ENCODE measurements at places on chromosomes 2 and 18.

DNA sequence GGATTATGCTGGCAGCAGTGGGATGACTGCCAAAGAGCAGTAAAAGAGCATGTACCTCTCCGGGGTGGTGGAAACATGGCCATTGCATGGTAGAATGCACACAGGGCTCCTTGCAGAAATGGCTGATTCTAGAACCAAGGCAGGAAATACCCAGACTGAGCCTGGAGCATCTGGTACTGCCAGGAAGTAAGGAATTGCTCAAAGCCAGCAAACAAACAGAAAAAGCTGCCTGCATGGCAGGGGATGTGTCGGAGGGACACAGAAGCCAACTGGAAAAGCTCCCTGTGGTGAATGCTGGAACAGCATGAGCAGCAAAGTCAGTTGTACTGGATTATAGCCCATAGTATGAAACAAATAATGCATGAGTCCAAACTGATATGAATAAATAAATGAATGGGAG, 78.0 kb upstream of the NFATC1 start:
- DNase-seq: no peak

- DNase-seq: no peak
Measured at GRCh38 chr18:79136742-79137141, 67.5 kb downstream of the ATP9B start.

DNA sequence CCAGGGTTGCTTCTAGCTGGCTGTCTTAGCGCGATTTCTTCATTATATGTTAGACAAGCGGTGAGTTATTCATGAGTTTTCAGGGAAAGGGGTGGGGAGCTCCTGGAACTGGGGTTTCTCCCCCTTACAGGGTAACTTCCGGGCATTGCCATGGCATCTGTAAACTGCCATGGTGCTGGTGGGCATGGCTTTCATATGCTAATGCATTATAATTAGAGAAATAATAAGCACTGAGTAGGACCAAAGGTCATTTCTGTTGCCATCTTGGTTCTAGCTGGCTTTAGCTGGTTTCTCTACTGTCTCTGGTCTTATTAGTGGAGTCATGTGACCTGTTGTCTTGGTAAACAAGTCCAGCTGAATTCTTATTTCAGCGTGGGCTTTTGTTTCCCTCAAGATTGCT, 5.5 kb upstream of the SNTG2 start:
- DNase-seq: no peak

GRCh38 chr2:80105015-80105640, 199.4 kb downstream of the LRRTM1 start:
- no peak for DNase-seq

DNA sequence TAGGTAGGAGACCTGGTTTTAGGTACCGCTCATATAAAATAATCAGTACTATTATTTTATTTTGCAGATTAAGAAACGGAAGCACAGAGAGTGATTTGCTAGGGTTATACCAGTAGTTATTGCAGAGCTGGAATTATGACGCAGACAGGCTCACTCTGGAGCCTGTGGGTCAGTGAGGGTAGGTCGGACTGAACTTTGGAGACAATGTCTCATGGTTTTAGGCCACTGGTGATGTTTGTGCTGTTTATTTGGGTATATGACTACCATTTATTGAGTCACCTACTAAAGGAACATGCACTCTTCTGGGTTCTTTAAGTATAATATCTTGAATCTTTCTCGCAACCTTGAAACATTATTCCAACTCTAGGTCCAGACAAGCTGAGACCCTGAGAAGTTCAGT, 33.5 kb upstream of the IL1R1 start:
- no peak for DNase-seq

DNA sequence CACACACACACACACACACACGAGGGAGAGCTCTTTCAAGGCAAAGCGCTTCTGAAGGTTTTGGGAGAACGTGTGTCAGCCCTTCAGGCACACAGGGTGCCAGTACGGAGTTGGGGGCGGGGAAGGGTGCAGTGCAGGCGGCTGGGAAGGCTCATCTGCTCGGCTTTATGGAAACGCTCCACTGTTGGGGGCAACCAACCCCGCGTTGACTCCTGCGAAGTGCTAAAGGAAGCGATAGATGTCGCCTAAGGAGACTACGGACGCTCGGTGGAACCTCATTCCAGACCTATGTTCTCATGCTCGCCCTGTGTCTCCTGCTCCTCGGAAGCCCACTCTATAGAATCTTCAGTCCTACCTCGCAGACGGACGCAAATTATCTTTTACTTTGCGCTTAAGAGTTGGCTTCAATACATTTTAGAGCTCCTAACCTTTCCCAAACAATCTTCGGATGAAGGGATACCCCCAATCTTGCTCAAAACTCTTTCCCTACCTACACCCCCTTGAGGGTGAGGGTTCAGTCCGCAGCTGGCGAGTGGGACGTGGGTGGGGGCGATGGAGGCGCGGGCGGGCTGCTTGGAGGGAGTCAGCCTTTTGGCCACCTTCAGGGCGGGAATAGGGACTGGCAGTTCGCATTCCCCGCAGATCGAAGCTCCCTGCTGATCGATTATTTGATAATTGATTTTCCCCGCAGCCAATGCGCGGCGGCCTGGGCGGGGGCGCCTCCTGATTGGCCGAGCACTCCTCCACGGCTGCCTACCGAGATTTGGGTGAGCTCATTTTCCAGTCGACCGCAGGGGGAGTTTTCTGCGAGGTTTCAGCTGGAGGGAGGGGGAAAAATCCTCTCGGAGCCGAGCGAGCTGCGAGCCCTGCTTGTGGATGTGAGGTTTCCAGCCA, 1.9 kb upstream of the MEIS1 start:
- no peak for DNase-seq

DNA sequence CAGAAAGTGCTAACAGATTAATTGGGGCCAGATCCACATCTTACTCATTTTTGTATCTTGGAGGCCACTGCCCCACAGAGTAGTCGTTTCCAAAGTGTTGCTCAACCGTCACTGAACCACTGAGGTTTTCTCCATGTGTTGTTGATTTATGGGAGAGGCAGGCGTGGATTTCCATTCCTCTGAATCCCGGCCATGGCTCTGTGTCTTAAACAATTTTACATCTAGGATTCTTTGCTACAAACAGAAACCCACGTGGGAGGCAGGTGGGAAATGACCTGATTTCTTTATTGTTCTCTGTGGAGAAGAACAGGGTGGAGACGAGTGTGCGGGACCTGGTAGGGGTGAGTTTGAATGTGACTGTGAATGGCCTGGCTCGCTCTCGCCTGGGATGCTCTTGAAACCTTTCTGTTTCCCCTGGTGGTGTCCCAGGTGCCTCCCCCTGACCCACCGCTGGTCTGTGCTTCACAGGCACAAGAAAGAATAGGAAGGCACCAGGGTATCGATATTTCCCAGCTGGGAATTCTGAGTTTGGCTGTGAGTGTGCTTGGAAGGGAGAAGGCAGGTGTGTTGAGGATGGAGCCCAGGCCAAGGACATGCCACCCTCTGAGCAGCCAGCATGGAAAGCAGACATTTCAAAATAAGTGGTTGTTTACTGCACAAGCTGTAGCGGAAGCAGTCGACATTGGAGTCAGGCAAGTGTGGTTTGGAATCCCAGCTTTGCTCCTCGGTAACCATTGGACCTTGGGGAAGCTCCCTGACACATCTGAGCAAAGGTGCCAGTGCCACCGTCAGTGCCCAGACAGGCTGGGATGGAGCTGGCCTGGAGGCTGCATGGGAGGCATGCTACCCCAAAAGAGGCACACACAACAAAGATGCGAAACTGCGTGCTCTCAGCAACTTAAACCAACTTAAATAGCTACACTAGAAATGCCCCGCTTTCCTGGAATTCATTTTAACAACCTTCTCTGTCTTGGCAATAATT, 50.0 kb downstream of the LPIN1 start:
- DNase-seq: no peak

- DNase-seq: no peak
Measured at GRCh38 chr18:25181993-25182392, 170.0 kb downstream of the ZNF521 start.

DNA sequence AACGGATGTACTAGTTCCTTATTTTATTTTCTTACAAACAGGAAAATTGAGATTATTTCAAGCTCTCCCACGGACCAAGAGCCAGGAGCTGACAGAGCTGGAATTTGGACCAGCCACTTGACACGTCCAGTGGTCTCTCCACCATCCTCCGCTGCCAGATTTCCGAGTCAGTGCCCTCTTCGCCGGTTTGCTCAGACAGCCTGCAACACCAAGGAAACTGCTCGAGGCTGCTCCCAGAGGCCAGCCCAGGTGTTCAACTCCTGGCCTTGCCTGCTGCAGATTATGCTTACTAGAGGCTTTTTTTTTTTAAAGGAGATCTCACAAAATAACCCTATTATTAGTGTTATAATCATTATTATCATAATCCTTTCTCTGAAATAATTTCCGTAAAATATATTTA, 779.8 kb downstream of the RNF144A start:
- no peak for DNase-seq

- DNase-seq: no peak
Measured at GRCh38 chr2:233673896-233674295, 2.2 kb downstream of the UGT1A9 start.

GRCh38 chr2:1942146-1942545, 197.8 kb upstream of the PXDN start:
- no peak for DNase-seq

DNA sequence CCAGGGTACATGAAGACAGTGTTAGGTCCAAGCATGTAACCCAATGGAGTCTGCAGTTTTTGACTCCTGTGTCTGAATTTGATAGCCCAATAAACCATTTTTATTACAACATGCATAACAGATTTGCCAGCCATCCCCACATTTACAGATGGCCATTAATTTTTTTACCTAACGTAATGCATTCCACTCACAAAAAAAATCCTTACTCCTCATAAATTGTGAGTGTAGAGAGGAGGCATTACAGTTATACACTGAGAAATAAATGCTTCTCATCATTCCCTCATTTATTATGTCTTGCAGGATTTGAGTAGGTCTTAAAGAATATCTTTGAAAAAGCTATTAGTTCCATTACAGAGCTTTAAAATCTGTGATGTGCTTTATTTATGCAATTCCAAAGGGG, 193.8 kb downstream of the CMPK2 start:
- no peak for DNase-seq

- no peak for DNase-seq
Measured at GRCh38 chr18:30945761-30946160, 96.8 kb downstream of the DSC3 start.

- no peak for DNase-seq
Measured at GRCh38 chr2:136093583-136093982, 24.4 kb downstream of the CXCR4 start.

DNA sequence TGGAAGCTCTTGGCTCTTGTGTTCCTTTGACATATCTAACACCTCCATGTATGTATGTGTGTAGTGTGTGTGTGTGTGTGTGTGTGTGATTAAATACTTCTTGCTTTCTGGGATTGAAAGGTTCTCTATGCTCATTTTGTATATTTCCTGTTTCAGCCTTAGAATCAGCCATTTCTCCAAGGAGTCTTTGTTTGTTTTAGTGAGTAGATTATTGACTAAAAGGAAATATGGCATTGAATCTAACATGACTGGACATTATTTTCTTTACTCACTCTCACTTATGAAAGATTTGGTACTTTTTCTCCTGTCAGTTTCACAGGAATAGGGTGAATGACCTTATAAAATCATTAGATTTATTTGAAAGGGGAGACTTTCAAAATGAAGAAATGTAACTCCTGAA, 413.8 kb upstream of the SLC14A2 start:
- no peak for DNase-seq
